Vagina (tissue), 2 donors: ENCODE measurements at places on chromosomes 4 and X.
A peak's percentile ranks its signal among the peaks of the same experiment; 100 is the strongest.

DNA sequence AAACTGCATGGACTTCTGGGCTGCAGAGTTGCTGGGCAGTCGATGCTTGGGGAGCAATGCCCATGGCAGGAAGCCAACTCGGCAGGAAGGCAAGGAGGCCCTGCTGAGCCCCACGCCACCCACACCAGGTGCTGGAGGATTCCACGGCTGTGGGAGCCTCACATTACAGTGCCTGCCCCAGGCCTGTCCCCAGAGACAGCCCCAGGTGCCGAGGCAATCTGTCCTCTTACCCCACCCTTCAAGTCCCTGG lies 53.9 kb downstream of the HMX1 start:
- no peak for DNase-seq

DNA sequence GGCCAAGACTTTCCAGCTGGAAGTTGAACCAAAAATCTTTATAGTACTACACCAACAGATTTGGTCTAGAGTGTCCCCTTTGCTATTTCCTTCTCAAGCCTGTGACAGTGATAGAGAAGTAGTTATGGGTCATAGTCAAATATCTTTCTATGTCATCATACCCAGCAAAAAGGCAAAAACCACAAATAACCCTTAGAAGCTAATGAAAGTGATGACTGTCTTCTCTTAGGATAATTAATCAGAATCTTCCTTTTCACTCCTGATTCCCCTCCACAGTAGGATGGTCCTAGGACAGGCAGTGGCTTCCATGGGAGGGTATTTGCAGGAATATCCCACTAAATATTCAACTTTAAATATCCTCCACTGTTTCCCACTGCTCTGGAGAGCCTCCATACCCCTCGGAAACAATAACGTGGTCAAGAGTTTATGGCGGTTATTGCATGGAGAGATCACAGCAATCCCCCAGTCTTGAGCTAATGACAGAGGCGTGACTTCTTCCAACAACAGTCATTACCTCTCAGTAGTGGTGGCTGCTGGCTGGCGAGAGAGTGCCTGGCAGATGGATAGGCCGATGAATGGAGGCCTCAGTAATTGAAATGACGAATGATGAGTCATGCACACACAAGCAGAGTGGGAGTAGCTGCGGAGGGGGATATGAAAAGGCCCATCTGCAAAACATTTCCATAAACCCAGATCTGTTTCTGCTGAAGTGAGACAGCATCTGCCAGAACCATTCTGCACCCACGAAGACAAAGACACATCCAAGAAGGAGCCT lies 154.9 kb downstream of the STK32B start:
- no peak for DNase-seq

- no peak for DNase-seq
Measured at GRCh38 chrX:38220415-38221390, at the start of gene SRPX. TSS of gene SRPX (minus strand) at chrX:38220871. CDS start at chrX:38220792, 79 bp downstream.

DNA sequence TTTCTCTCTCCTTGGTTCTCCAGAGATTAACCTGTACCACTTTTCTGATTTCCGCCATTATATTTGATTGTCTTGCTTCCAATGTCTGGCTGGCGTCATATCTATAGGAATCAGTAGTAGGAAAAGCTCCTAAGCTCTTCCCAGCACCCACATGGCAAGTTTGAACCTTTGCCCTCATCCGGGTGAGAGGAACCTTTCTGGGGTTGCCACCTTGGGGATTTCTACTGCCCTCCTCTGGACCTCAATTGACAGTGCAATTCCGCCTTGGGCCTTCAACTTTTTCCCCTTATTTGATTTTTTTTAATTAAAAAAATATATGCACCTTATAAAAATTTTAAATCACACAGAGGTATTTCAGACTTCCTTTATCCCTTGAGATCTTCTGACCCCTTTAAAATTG lies 2.0 kb upstream of the CXorf66 start:
- no peak for DNase-seq

GRCh38 chr4:40978548-40978947 lies 228.8 kb downstream of the NSUN7 start:
- DNase-seq: no peak

- no peak for DNase-seq
Measured at GRCh38 chr4:110904435-110905065, 281.7 kb upstream of the PITX2 start.

DNA sequence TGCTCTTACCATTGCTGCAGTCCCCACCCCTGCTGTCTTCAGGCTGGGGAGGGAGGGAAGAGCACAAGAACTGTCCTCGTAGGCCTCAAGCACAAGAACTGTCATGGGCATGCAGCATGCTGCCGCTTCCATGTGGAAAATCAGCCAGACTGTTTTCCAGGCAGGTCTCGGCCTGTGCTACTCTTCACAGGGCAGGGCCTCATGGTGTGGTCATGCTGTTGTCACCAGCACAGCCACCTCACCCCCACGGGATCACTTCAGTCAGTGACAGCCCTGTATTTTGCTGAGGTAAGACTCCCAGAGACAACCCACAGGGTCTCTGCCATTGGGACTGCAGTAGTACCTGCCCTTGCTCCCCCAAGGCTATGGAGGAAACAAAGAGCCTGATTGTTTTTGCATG lies 205.3 kb downstream of the NAP1L3 start:
- DNase-seq: no peak

DNA sequence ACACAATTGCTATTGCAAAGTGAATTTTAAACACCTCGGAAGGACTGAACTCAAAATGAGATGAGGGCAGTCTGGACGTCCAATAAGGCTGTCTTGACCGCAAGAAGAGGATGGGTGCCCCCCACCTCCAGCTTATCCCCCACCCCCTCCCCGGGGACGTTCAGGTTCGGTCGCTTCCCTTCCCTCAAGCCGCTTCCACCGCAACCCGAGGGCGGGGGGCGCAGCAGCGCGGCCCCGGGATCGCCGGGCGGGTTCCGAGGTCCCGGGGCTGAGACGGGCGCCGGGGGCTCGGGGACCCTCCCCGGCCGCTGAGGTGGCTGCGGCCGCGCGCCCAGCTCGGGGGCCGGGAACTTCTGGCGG lies 480 bp downstream of the USP46 start:
- peak; percentile 74 for DNase-seq

DNA sequence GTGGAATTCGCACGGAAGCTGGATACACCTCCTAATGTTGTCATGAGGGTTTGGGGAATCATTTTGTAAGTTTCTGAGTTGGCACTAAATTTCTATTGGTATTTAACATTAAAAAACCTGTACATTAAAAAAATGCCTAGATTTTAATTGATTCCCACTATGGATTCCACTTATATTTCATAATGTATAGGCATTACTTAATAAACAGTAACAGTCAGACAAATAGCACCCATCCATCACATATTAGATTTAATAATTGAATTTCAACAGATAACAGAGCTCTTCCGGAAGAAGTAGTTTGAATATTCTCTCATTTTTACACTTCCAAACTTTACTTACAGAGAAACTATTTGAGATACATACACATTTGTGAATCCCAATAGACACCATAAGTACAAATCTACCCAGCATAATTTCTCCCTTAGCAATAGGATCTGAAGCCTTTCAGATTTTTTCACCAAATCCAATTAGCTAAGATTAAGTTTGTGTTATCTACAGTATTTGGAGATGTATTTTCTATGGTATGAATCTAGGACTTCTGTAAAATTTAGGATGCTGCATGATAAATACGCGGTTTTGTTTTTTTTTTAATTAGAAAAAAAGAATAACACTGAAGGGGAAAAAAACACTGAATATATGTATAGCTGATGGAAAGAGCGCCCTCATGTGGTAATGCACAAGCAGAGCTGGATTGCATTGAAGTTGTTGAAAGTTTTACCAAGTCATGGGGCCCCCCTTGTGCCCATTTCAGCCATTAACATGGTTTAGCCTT lies 12.2 kb upstream of the ODAM start:
- no peak for DNase-seq

DNA sequence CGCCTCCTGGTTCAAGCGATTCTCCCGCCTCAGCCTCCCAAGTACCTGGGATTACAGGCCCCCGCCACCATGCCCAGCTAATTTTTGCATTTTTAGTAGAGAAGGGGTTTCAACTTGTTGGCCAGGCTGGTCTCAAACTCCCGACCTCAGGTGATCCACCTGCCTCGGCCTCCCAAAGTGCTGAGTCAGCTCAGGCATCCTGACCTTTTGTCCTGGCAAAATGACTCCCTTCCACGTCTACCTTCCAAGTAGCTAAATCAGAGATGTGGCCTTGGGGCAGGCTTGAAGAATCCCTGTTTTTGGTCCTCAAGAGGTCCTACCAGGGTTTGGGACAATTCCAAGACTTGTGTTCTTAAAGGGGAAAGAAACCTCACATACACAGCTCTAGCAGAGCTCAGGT lies 12.8 kb downstream of the AFAP1 start:
- no peak for DNase-seq

GRCh38 chr4:90025248-90025647 lies 101.9 kb upstream of the CCSER1 start:
- no peak for DNase-seq

GRCh38 chr4:74291471-74291870 lies 16.8 kb upstream of the EPGN start:
- no peak for DNase-seq

DNA sequence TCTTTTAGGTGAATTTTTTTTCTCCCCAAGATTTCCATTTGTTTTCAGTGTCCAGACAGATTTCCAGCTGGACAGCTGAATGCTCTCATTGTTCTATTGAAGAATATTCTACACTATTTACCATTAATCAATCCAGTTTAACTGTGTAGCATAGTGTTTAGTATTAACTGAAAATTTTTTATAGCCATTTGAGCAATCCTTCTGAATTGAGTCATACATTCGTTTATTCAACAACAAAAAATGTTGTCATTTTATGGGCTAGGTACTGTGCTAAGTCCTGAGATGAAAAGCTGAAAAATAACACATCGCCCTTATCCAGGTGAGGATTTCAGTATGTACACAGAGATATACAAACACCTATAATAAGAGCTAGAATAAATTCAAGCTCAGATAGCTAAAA lies 223.3 kb downstream of the COL25A1 start:
- DNase-seq: no peak

DNA sequence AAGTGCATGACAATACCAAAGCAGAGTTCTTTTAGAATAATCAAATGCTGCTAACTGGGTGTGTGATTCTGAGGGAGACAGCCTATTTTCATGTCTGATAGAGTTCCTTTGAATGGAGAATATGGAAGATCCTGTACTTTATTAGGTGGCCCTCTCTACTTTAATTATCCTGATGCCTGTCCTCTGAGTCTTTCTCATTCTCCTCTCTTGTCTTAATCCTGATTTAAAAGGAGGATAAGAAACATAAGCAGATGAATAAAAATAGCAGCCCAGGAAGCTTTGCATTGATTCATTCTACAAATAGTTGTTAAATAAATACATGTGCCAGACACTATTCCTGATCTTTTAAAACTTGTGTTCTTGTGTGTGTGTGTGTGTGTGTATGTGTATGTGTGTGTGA lies 387.3 kb downstream of the SPRY1 start:
- no peak for DNase-seq

GRCh38 chrX:136572030-136572429 lies 40.0 kb downstream of the VGLL1 start:
- no peak for DNase-seq

- no peak for DNase-seq
Measured at GRCh38 chr4:11626066-11626465, 197.4 kb upstream of the HS3ST1 start.

DNA sequence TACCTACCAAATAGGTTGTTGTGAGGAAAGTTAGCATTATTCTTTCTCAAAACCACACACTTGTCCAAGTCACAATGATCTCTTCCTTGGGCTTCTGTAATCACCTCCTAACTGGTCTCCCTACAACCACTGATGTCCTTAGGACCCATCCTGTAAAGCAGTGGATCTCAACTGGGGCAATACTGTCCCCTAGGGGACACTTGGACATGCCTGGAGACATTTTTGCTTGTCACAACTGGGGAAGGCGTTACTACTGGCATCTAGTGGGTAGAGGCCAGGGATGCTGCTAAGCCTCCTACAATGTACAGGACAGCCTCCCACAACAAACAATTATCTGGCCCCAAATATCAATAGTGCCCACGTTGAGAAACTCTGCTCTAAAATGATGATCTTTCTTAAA lies 118.7 kb upstream of the AP1S2 start:
- DNase-seq: no peak

- DNase-seq: no peak
Measured at GRCh38 chr4:121484633-121485032, 103.8 kb upstream of the QRFPR start.

DNA sequence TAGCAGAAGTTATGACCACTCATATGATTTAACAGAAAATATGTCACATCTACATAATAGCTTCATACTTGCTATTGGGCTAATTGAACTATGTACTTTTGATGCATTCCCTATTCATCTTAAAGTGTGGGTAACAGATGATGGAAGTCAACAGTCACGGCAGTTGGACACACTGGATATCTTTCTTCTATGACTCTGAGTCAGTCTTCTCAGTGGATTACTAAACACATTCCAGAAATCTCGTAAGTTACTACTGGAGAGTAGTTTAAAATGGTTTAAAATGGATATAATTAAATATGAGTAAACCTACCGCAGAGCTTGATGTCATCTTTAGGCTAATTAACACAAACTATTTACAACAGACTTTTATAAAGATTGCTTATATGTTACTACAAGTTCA lies 30.1 kb upstream of the CFAP299 start:
- no peak for DNase-seq

DNA sequence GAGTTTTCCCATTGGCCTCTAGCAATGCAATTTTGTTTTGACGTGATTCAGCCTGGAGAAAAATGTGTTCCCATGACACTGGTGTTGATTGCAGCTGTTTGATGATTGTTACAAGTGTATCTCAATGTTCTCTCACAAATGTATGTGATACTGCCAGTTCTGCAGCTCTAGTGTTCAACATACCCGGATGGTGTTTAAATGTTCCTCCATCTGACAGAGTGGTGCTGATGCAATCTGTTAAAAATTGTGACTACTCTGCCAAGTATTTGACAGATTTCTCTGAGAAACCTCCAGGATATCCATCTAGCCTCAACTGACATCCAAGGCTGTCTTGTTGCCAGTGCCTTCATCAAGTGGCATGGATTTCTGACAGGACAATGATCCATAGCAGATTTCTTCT lies 657.2 kb upstream of the DIAPH2 start:
- DNase-seq: no peak

- DNase-seq: no peak
Measured at GRCh38 chr4:85967872-85968271, 392.0 kb downstream of the MAPK10 start.

DNA sequence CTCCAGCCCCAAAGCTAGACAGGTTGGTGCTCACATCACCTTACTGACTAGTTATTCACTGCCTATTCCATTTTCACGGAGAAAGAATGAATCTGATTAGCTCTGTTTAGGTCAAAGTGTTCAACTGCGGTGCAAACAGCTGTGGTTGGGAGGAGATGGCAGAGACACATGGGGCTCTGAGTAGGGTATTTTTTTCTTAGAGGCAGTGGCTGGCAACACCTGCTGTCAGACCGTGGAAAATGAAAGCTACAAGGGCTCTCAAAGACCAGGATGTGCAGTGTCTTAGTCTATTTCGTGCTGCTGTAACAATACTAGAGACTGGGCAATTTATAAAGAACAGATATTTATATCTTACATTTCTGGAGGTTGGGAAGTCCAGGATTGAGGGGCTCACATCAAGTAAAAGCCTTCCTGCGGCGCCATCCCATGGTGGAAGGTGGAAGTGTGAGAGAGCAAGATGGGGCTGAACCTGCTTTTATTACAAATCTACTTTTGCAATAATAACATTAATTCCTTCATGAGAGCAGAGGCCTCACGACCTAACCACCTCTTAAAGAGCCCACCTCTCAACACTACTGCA lies 10.6 kb downstream of the NYX start:
- no peak for DNase-seq
